ENCODE measurements at places on chromosomes 4 and X.

DNA sequence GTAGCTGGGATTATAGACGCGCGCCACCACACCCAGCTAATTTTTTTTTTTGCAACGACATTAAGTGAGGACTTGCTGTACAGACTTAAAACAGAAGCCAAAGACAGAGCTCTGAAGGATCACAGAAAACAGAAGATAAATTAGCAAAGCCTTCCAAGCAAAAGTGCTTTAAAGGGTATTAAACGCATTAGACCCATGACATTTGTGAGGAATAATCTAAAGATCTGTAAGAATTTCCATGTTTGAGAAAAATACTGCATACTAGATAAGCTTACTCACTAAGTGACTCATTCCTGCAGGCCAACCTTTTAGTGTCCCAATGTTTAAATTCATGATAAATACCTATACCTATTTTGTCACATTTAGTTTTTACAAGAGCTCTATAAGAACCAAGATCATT is 27.4 kb downstream of the SMARCA1 start:
- DNase-seq = no peak

DNA sequence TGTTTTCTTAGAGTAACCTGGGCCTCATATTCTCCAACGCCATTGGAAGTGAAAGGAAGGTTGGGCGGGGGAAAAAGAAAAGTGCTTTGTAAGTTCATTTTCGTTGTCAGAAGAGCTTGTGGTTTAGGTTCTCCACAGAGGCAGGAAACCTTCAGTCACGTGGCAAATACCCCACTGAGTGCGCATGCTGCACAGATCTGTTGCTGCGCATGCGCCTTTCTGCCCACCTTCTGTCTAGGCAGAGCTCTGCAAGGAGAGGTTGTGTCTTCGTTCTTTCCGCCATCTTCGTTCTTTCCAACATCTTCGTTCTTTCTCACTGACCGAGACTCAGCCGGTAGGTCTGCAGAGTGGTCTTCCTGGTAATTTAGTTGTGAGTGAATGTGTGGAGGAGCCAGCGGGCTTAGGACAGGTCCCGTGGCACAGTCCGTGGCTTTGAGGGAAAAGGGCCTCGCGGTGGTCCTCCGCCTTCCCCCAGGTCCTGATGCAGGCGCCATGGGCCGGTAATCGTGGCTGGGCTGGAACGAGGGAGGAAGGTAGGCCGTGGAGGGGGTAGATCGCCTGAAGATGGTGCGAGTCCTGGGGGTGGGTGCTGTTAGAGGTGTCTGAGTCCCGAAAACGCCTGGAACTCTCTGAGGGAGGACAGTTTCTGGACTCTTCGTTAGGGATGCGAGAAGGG is at the start of gene PAGE5:
PAGE5 (plus strand) TSS at position 228 of the 676 bp plus-strand sequence. CDS start 1,037 bp downstream, outside the sequence.
- DNase-seq = no peak

GRCh38 chr4:151917145-151917734 is 156.4 kb upstream of the GATB start:
- no peak for DNase-seq

- DNase-seq = no peak
These were observed 12.9 kb upstream of the TMSB15B start for GRCh38 chrX:103949506-103949905.

GRCh38 chrX:866441-866990 is 235.9 kb downstream of the SHOX start:
- DNase-seq = no peak

GRCh38 chrX:123959281-123960063 is 2.0 kb upstream of the STAG2 start:
- no peak for DNase-seq

GRCh38 chr4:82357640-82358039 is 16.2 kb downstream of the HNRNPD start:
- no peak for DNase-seq

GRCh38 chr4:128709268-128709667 is 100.2 kb upstream of the JADE1 start:
- no peak for DNase-seq

- DNase-seq = peak; percentile 64
These were observed at the start of gene PNPLA4 for GRCh38 chrX:7927259-7928167. Gene PNPLA4 (minus strand): TSS chrX:7927413. CDS start chrX:7926119, 1,294 bp downstream.

DNA sequence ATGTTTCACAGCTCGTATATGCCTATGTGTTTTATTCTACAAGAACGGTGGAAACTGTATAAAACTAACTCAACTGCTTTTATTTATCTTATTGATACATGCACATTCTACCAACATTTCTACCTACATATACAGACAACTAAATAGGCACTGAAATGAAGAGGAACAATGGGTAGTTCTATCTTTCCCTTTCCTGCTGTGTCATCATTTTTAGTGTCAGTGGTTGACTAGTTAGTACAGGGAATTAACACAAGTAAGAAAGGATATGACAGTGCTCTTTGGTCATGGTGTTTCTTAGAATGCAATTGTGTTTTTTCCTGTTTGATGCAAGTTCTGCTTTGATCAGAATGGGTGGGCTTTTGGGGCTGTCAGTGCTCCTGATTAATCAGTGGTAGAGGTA is 293.8 kb upstream of the CTSO start:
- DNase-seq = no peak
